ENCODE measurements at places on chromosomes 11 and 22.
A peak's percentile ranks its signal among the peaks of the same experiment; 100 is the strongest.

DNA sequence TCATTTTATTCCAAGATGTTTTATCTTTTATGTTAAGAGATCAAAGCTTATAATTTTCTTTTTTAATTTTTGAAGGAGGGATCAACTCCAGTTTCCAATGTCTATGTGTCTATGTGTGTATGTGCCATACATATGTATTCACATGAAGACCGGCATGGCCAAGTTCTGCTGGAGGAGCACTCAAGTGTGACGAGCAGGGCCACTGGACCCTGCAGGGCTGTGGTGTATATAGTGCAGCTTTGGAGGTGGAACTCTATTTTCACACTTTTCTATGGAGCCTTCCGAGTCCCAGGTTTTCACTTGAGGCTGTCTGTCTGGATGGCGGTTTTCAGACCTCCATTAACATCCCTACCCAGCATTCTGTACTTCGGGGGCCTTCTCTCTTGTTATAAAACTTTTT is 36.5 kb upstream of the TTC12 start:
- no peak for DNase-seq

- no peak for DNase-seq
Measured at GRCh38 chr11:57896361-57897145, 127.1 kb upstream of the OR9Q1 start.

DNA sequence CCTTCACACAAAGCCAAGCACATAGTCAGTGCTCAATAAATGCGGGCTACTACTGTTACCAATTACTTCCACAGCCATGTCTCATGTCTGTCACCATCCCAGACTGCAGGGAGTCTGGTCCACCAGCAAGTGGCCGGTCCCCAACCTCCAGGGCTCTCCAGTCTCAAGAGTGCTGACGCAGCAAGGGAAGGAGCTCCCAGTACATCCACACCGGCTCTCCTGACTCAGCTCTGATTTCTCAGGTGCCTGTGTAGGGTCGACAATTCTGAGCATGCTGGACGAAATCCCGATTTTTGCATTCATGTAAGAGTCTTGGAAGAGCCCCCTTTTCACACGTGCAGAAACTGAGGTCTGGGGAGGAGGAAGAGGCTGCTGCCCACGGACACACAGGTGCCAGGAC is 10.3 kb upstream of the NEFH start:
- DNase-seq = no peak

- DNase-seq = no peak
Measured at GRCh38 chr11:106088896-106089295, 11.4 kb downstream of the AASDHPPT start.

GRCh38 chr11:124801014-124801413 is 808 bp upstream of the MSANTD2 start:
- DNase-seq = peak; percentile 4

- DNase-seq = no peak
Measured at GRCh38 chr22:50326225-50326955, 422 bp downstream of the DENND6B start.

- DNase-seq = no peak
Measured at GRCh38 chr22:49133541-49133940, 694.1 kb downstream of the BRD1 start.

- no peak for DNase-seq
Measured at GRCh38 chr11:27894552-27894951, 194.3 kb upstream of the BDNF start.

- DNase-seq = no peak
Measured at GRCh38 chr22:43560651-43561050, 148.8 kb downstream of the MPPED1 start.

GRCh38 chr11:3933165-3933628 is 77.7 kb downstream of the STIM1 start:
- DNase-seq = no peak

DNA sequence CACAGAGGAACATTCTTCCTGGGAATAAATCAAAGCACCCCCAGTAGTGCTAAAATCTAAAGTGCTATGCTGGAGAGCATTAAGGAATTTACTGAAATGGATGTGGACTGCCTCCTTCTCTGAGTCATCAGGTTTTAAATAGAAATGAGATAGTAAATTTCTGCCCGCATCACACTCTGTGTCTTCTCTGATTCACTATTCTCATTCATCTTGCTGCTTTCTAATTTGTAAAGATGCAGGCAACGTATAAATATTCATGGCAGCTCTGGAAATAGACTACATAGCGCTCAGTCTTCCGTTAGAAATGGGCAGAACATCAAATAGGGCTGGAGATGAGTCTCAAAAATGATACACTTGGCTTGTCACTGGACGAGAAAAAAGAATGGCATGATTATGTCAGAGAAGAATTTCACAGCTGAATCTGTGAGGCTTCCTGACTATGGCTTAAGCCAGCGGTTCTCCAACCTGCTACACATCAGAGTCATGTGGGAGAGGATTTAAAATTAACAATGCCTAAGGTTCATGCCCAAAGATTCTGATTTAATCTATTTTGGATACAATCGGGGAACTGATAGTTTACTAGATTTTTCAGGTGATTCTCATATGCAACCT is 178.2 kb downstream of the LRRC4C start:
- no peak for DNase-seq

DNA sequence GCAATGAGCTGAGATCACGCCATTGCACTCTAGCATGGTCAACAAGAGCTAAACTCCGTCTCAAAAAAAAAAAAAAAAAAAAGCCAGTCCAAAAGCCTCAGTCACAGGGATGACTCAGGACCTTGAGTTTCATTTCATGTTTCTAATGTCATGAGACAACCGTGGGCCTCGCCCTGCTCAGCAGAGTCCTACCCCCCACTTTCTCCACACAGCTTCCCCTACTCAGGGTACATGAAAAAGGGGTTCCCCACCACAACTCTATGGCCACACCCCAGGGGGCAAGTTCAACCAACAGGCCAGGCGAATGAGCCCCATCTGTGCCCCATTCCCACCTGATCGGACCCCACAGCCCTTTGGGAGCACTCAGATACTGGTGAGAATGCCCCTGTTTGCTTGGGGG is 24.3 kb upstream of the ADA2 start:
- peak; percentile 20 for DNase-seq

DNA sequence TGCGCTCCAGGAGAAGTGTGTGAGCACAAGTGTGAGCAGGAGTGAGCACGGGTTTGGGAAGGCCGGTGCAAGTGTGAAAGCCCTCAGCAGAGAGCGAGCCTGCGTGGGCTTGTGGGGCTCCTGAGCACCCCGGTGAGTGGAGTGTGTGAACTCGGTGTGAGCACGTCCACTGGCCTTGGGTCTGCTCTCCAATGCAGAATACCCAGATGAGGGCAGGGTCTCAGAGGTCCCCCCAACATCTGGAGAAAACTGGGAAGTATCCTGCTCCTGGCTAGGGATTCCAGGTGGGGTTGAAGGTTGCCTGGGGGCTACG is 1.2 kb downstream of the ESRRA start:
- DNase-seq = no peak

DNA sequence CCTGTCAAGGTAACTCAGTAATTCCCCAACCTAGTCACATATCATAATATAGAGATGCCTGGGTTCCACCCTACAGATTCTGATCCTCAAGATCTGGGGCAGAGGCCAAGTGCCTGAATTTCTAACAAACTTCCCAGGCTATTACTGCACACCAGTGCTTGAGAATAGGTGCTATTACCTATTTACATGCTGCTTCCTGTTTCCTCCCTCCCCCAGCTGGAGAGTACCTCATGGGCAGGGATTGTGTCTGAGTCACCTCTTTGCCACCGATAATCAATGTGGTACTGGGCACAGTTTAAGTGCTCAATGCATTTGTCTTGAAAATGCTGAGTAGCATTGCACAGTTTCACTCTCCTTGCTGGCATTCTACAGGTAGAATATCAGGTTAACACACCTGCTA is 582.2 kb upstream of the CADM1 start:
- no peak for DNase-seq

DNA sequence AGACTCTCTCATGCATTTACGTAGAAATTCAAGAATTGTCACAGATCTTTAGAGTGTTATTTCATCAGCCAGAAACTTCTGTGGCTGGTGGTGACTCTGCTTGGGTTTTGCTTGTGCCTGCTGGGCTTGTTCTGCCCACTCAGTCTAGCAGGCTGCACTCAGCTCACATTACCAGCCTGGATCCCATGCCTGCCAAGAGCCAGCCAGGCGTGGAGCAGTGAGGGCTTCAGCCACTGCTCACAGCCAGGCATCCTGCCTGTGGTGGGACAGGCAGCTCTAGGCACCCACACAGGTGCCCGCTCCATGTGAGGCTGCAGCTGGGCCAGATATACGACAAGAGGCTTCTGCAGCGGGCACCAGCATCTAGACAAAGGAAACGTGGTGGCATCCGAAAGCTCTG is 1213.3 kb upstream of the RAG2 start:
- no peak for DNase-seq

GRCh38 chr22:45585437-45585755 is 82.7 kb downstream of the FBLN1 start:
- no peak for DNase-seq

- no peak for DNase-seq
Measured at GRCh38 chr22:36538529-36538928, 9.6 kb upstream of the EIF3D start.

- DNase-seq = no peak
Measured at GRCh38 chr11:17186932-17187692, 20.7 kb downstream of the PIK3C2A start.

DNA sequence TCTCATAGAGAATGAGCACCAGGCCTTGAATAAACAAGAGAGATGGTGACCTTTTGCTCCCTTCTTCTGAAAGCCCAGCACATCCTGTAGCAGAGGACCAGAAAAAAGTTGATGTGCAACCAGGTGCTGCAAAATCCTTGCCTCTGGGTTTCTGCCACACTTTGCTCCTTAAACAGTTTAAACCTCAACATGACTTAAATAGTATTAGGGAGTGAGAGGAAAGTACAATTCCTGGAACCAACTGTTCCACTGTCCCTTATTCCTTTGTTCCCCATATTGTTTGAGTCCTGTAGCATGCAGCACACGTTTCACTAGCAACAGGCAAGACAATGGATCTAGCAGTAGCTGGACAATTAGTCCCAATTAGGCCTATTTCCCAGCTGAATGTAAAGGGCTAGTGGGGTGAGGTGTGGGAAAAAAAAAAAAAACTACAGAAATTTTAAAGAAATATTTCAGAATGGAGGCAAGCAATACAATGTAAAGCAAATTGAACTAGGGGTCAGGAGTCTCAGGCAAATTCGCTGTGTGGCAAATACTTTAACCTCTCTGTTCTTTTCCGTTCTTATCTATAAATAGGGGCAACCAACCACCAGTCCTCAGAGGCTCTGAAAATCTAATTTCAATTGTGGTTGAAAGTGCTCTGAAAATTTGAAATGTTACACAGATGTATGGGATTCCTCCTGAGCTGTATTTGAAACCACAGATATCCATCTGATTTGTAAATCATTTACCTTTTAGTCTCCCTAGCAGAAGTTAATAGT is 6.6 kb downstream of the MPPED2 start:
- DNase-seq = no peak

- no peak for DNase-seq
Measured at GRCh38 chr22:26985931-26986782, 328.8 kb downstream of the MIAT start.

GRCh38 chr22:47787501-47788227 is 1025.2 kb downstream of the TBC1D22A start:
- no peak for DNase-seq

GRCh38 chr11:78783846-78784245 is 209.2 kb upstream of the NARS2 start:
- DNase-seq = no peak

DNA sequence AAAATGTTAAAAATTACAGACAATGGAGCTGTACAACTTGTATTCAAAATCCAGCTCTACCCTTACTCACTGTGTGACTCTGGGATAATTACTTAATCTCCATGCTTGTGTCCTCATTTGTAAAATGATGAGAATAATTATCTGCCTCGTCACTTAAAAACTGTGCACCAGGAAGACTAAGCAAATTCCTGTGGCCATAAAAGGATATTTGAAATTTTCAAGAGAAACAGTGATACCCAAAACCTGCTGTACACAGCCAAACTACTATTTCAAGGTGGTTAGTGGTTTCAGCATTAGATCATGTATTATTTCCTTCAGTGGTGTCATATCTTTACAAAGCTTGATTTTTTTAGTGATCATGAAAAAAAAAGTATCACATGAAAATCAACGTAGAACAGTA is 136.9 kb downstream of the METTL15 start:
- DNase-seq = no peak

DNA sequence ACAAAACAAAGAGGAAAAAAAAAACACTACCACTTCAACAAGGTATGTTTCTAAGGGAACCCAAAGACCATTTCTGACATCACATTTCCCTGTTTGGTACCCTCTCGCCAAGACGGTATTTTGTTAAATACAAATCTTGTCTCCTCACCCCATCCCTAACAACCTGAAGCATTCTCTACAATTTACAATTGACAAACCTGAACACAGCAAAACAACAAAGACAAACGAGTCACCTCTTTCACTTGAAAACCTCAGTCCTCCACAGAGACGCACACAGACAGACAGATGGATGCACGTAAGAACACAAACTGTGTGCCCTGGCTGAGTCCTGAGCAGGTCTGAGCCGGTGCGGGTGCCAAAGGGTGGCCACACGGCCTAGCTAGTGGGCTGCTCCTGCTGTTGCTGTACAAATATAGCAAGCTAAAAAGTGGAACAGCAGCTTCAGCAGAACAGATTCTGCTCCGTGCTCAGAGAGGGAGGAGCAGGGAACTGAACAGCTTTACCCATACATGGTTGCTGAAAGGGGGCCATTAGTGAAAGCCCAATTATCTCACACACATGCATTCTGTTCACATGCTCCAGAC is 28.5 kb downstream of the CELF1 start:
- DNase-seq = peak; percentile 5

- no peak for DNase-seq
Measured at GRCh38 chr22:46533070-46533833, 4.2 kb downstream of the CELSR1 start.

GRCh38 chr22:47066616-47066905 is 304.1 kb downstream of the TBC1D22A start:
- DNase-seq = no peak

GRCh38 chr11:68127714-68128681 is 6.8 kb upstream of the CHKA start:
- no peak for DNase-seq

- no peak for DNase-seq
Measured at GRCh38 chr22:27348634-27349033, 452.9 kb downstream of the MN1 start.

- no peak for DNase-seq
Measured at GRCh38 chr11:95711945-95712221, 77.7 kb downstream of the FAM76B start.

- no peak for DNase-seq
Measured at GRCh38 chr11:11668781-11669180, 47.0 kb upstream of the GALNT18 start.

DNA sequence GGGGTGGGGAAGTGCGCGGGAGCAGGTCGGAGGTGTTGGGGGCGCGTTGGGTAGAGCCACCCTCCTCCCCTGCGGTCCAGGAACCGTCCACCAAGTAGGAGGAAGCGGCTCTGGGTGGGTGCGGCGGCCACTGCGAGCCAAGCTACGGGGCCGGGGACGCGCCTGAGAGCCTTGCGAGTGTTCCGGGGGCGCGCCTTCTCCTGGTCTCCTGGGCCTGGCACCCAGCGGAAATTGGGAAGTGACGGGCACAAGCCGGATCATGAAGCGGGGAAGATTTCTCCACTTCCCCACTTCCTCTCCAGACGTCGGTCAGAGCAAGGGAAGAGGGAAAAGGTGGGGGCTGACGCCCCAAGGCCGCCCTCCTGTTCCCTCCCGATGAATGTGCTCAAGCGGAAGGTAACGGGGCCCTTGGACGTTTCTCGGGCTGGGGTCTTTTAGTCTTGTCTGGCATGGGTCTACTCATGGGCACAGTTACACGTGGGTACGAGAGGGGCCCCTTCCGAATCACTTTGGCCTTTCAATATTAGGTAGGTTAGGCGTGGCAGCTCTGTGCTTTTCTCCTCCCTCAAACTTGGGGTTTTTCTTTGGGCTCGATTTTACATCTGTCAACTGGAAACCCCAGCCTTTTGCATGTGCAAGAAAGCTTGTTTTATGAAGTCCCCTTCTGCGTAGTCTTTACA is 865 bp downstream of the RBM14 start:
- DNase-seq = peak; percentile 62
